ENCODE measurements at places on chromosomes 12 and 14.

DNA sequence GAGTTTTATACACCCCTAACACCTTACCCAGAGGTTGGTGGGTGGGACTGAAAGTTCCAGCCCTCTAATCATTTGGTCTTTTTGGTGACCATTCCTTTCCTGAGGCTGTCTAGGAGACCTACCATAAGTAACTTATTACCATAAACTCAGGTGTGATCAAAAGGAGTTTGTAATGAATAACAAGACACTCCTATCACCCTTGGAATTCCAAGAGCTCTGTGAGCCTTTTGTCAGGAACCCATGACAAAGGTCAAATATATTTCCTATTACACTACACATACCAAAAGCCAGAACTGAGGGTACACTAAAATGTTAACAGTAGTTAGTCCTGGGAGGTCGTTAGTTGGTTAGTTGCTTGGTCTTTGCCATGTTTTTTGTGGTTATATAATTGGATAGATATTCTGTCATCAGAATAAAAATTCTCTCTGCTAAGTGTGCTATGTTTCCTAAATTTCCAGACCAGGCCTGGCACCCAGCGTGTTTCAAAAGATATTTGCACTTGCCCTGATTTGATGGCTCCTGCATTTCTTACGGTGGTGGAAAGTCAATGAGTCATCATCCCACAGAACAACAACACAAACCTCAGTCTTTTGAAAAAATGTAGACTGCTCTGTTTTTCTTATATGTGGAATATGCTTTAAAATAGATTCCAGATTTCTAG lies 27.0 kb upstream of the AKAP5 start:
- DNase-seq = no peak

DNA sequence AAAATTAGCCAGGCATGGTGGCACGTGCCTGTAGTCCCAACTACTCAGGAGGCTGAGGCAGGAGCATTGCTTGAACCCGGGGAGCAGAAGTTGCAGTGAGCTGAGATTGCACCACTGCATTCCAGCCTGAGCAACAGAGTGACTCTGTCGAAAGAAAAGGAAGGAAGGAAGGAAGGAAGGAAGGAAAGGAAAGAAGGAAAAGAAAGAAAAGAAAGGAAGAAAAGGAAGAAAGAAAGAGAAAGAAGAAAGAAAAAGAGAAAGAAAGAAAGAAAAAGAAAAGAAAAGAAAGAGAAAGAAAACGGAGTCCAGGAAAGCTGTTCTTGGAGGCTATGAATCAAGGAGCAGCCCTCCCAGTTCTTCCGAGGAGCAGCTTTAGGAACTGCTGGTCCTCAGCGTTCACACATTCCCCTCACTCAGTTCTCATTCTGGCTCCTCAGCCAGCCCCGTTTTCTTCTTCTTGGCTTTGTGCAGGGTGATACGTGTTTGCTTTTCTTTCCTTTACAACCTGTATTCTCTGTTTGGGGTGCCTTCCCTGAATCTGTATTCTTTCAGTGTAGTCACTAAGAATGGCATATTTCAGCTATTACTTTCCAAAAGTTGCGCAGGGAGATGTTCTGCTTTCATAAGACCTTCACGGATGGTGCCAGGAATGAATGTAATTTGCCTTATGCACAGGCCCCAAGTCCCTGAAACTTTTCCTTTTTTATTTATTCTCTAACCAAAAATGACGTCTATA lies 12.2 kb downstream of the FBXL14 start:
- no peak for DNase-seq

DNA sequence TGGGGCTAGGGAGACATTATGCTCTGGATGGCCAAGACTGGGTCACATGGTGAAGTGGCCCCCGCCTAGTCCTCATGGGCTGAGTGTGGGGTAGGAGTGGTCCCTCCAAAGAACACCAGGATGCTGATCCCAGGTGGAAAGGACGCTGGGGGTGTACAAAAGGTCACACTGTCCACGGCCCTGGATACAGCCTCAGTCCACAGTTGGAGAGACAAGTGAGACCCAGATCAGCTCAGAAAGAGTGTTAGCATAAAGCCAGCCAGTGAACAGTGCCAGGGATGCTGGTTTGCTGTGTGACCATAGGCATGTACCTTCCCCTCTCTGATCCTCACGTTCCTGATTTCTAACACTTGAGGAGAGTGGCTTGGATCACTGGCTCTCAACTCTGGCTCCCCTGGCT lies 13.4 kb upstream of the OAS2 start:
- no peak for DNase-seq

- DNase-seq = no peak
Observed at GRCh38 chr12:119913536-119914330, 36.6 kb upstream of the CIT start.

- DNase-seq = no peak
Observed at GRCh38 chr12:66668311-66668710, 10.6 kb downstream of the GRIP1 start.

GRCh38 chr12:117098024-117098360 lies 1.2 kb downstream of the TESC start:
- DNase-seq = no peak

DNA sequence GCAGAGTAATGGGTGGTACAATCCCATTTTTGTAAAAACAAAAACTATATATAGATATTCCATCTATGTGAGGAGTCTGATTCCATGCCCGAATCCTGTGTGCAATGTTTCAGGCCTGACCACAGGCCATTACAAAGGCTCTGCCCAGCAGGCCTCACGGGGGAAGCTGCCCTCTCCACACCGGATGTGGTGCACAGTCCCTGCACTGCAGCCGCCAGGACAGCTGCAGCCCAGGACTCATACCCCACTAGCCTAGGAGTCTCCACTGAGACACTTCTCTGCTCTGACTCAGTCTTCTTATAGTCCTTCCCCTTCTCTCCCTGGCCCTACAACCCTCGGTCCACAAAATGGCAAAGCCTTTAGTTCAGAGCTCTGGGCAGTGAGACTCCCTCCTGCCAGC lies 190.4 kb downstream of the PPM1H start:
- DNase-seq = no peak

- no peak for DNase-seq
Observed at GRCh38 chr12:92650228-92650822, 52.5 kb upstream of the PLEKHG7 start.

GRCh38 chr12:7144414-7145120 lies 14.4 kb downstream of the CLSTN3 start:
- DNase-seq = no peak

DNA sequence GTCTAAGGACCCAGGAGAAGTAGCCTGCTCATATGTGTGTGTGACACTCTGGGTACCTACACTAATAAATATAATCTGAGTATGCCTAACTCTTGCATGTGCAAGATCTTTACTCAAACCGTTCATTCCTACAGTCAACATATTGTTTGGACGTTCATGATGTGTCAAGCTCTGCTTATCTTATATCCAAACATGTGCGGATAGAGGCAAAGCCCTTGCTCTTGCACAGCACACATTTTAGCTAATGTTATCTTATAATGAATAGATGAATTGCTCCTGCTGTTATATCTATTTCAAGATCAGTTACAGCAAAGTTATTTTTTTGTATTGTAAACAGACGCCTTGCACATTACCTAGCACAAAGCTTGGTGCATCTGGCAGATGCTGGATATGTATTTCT lies 228.4 kb upstream of the FLRT2 start:
- no peak for DNase-seq

DNA sequence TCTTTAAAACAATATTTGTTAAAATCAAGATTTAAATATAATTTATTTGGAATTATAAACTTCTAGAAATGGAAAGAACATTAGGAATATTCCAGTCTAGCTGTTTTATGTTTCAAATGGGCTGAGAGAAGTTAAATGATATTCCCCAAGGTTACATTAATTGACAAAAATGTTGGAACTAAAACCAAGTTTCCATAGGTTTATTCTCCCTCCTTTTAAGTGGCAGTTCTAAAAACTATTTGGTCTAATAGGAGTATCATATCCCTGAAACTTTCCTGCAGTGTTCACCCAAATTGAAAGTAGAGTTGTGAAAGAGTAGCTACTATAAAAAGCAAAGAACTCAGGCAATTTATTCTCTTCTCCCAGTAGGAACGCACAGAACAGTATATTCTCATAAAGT lies 1185.5 kb downstream of the LRFN5 start:
- no peak for DNase-seq

- no peak for DNase-seq
Observed at GRCh38 chr14:63492391-63492790, 50.8 kb downstream of the PPP2R5E start.
